Endothelial cell of umbilical vein (primary cell): ENCODE measurements at places on chromosomes 11 and 22. TPM values are rescaled to one million over a fixed set of nuclear protein-coding genes. Genes with fewer than 3 reads are reported as not detected.

RIMBP3B gene
- 0.09 TPM in 1 of 2 replicates, not detected in the other for total RNA-seq

NXPE2 gene
- total RNA-seq, result not detected in 2 replicates

GRCh38 chr11:98740321-98740720 lies 280.4 kb upstream of the CNTN5 start:
- DNase-seq, result no peak

- DNase-seq, result no peak
Measured at GRCh38 chr22:48118654-48119053, 1356.2 kb downstream of the TBC1D22A start.

CASP5 gene
- total RNA-seq, result not detected in 2 replicates

GRCh38 chr11:76320929-76321328 lies 60.0 kb downstream of the THAP12 start:
- no peak for DNase-seq

DNA sequence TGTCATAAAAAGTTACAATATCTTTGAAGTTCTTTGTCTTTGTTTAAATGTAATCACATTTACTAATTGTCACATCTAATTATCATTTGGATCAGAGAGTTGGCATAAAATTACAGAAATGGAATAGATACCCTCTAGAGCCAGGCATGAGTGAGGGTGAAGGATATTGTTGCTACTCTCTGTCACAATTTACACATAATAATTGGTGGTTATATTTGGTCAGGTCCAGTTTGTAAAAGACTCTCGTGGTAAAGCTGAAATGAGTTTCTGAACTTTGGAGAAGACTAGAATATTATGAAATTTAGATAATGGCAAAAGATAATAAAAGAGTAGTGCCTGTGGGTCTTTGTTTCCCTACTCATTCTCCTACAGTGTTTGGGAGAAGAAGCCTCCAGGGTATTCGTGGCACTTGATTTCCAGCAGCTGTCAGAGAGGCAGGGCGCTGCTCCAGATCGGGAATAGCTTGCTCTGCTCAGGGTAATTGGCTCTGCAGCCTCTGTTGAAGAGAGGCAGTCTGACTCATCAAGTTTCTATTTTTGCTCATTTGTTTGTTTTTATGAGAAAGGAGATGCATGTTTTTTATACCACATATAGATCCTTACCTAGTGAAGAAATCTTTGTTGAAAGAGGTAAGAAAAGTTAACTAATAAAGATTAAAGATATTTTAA lies 349.9 kb downstream of the CNTN5 start:
- no peak for DNase-seq

- no peak for DNase-seq
Measured at GRCh38 chr11:32858731-32859130, 29.0 kb downstream of the PRRG4 start.

OR8G5 gene
- not detected in 2 replicates for total RNA-seq

- no peak for DNase-seq
Measured at GRCh38 chr11:15307619-15308024, 192.9 kb downstream of the INSC start.

DNA sequence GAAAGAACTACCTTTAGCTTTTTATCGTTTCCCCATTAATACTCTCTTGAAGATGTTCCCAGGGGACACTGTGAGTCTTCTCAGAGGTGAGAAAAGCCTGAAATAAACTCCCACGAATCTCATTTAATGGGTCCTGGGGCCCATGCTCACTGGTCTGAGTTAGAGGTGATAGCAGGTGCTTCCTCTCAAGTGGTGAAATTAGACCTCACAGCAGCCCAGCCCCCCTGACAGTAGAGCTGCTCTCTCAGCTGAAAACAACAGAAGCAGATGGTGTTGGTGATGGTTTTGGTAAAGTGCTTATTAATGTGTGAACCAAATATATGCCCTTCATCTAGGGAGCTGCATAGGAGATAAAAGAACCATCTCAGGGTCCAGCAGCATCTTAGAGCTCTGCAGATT lies 76.8 kb upstream of the VPREB1 start:
- DNase-seq, result no peak

FADS1 gene
- 109 and 110 TPM in 2 replicates for total RNA-seq

- DNase-seq, result no peak
Measured at GRCh38 chr11:23859087-23859486, 637.8 kb upstream of the LUZP2 start.

TECTA gene
- total RNA-seq, result 0.28 and 0.44 TPM in 2 replicates

GRCh38 chr11:10573556-10573955 lies 5.1 kb upstream of the LYVE1 start:
- DNase-seq, result peak; percentile 73

CTSF gene
- 11.0 and 14.4 TPM in 2 replicates for total RNA-seq

GRCh38 chr11:119794756-119795155 lies 65.8 kb upstream of the NECTIN1 start:
- no peak for DNase-seq

NCR3LG1 gene
- 8.1 and 8.7 TPM in 2 replicates for total RNA-seq

GRCh38 chr11:95338430-95338991 lies 107.5 kb upstream of the SESN3 start:
- peak; percentile 62 for DNase-seq

DNA sequence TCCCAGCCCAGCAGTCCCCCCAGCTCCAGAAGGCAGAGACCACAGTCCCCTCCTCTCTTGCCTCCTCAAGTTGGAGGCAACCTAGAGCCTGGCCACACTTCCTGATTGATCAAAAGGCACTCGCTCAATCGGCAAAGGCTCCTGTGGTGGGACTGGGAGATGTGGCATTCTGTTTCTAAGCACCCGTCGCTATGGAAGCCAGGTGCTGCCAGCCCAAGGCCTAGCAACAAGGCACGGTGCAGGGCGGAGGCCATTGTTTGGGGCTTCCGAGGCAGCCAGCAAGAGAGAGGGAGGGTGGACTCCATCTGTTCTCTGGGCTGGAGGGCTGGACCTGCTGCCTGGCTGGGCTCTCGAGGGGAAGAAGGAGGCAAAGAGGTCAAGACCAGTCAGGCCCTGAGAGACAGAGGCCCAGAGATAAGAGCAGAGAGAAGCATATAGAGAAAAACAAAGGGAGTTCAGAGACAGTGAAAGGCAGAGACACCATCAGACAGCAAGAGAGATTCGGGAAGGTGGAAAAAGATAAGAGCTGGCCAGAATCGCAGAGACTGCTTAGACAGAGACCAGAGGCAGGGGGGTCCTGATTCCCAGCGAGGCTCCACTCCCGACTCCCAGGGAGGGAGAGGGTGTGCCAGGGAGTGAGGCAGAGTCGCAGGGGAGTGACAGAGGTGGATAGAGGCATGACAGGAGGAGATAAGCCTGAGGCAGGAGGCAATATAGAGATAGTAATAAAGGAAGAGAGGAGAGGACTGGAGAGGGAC lies 21.2 kb downstream of the PDE2A start:
- no peak for DNase-seq

GRCh38 chr11:67415501-67416304 lies at the start of gene CARNS1:
Gene CARNS1, plus strand, starts transcription at chr11:67415678. Its CDS starts 522 bp downstream, at chr11:67416200.
- DNase-seq, result no peak

ACTN3 gene
- 0.18 TPM in 1 of 2 replicates, not detected in the other for total RNA-seq

SMC1B gene
- 0.07 TPM in 1 of 2 replicates, not detected in the other for total RNA-seq

GRCh38 chr11:2447951-2448650 lies 3.3 kb downstream of the KCNQ1 start:
- no peak for DNase-seq

DNA sequence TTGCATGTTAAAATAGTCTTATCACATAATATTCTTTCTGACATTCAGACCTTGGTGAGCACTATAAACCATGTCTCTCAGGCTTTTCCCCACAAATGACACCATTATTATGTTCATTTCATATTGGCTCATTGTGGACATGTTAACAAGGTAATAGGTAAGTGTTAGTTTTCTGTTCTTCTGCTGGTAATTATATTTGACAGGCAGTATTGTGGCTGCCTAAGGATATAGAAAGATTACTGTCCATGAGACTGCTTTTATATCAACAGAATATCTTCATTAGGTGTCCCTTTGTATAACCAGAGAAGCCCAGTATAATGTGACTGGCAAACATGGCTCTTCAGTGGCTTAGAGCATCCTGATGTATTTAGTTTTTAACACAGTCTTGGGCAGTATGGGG lies 590.7 kb downstream of the NELL1 start:
- DNase-seq, result no peak
